ENCODE measurements at places on chromosomes 1 and 21.

- DNase-seq: no peak
Measured at GRCh38 chr1:240114222-240114621, 22.5 kb downstream of the FMN2 start.

GRCh38 chr1:91700771-91701471 lies 185.0 kb downstream of the TGFBR3 start:
- DNase-seq: no peak

GRCh38 chr1:180912801-180913565 lies at the start of gene KIAA1614:
Gene KIAA1614 (plus strand): TSS chr1:180912897. CDS start chr1:180913244, 347 bp downstream.
- no peak for DNase-seq

GRCh38 chr1:171141688-171142415 lies 43.2 kb upstream of the FMO2 start:
- no peak for DNase-seq

DNA sequence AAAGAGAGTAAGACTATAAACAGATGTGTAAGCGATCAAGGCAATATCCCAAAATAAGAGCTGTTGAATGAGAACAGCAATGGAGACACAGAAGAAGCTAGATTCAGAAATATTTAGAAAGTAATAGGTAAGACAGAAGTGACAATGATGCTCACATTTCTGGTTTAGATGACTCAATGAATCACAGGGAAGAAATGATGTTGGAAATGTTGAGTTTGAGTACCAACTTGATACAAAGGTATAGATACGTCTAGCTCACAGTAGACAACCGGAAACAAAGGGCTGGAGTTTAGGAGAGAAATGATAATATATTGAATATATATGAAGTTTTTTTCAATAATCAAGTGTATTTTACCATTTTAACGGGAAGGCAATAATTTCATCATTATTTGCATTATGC lies 6.5 kb downstream of the GATAD2B start:
- DNase-seq: no peak

- no peak for DNase-seq
Measured at GRCh38 chr1:245330951-245331350, 176.2 kb downstream of the KIF26B start.

DNA sequence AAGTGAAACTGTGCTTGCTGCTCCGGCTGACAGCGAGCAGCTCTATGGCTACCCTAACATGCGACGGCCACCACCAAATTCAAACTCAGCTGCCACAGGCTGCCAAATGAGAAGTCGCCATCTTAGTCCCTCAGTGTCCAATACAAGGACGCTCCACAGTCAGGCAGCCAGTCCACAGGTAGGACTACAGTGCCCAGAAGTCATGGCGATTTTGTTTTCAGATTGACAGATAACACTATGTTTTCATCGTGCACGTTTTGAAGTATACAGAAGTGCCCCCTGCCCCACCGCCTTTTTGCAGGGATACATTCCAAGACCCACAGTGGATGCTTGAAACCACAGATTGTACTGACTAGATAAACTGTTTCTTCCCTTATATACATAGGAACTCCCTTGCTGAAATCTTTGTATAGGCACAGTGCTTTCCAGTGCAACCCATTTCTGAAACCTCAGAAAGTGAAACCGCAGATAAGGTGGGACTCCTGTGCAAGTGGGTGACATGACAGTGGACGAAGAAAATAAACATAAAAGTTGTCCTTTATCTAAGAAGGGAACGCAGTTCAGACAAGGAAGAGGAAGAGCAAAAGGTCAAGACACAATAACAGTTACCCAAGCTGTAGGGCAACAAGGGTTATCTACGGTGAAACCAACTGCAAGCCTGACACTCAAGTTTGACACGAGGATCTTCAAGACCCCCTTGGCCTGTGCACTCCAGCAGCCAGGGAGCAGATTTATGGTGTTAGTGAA lies 52.2 kb downstream of the STX6 start:
- no peak for DNase-seq

GRCh38 chr1:182374101-182374834 lies 17.3 kb downstream of the GLUL start:
- DNase-seq: no peak

DNA sequence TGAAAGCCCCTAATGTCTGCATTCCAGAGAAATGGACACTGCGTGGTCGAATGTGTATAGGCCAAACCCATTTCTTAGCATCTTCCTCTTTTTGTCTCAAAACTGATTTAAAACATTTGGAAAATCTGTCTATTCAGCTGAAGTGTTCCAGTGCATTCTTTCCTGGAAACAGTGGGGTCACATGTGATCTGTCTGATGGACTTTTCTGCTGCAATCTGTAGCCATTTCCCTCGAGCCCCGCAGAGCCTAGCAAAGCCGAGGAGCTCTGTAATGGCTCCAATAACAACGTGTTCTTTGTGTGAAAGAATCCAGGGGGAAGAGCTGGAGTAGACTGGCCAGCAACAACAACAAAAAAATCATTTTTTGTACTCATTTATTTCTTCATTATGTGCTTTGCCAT lies 329.3 kb downstream of the BARHL2 start:
- no peak for DNase-seq

DNA sequence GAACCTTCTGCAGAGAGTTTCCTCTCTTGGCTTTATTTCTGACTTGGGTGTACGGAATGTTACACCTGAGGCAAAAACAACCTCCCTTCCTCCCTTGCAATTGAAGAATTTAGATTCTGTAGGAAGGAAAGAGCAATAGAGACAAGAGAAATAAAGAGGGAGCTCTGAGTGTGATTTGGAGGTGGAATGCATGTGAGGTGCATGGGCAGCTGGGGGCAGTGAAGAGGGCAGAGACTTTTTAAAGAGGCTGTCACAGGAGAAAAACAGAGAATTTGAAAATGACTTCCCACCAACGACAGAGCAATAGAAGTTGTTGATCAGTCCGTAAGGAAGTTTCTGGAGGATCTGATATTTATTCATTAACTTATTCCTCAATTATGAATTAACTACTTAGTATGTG lies 172.0 kb upstream of the B3GALT2 start:
- no peak for DNase-seq

- peak; percentile 45 for DNase-seq
Measured at GRCh38 chr1:7930645-7931445, 9.8 kb downstream of the TNFRSF9 start.

- peak; percentile 56 for DNase-seq
Measured at GRCh38 chr1:235423214-235423652, 56.0 kb downstream of the TBCE start.

- DNase-seq: no peak
Measured at GRCh38 chr1:160206421-160207117, 1.4 kb downstream of the PEA15 start.

- no peak for DNase-seq
Measured at GRCh38 chr1:30668024-30668423, 55.4 kb downstream of the MATN1 start.

- no peak for DNase-seq
Measured at GRCh38 chr1:172203135-172203823, 217.2 kb upstream of the C1orf105 start.

GRCh38 chr1:172154551-172154950 lies 265.9 kb upstream of the C1orf105 start:
- no peak for DNase-seq

- DNase-seq: peak; percentile 78
Measured at GRCh38 chr1:40948741-40949443, 30.6 kb upstream of the CTPS1 start.

GRCh38 chr1:112887599-112888283 lies 68.3 kb downstream of the SLC16A1 start:
- DNase-seq: no peak

DNA sequence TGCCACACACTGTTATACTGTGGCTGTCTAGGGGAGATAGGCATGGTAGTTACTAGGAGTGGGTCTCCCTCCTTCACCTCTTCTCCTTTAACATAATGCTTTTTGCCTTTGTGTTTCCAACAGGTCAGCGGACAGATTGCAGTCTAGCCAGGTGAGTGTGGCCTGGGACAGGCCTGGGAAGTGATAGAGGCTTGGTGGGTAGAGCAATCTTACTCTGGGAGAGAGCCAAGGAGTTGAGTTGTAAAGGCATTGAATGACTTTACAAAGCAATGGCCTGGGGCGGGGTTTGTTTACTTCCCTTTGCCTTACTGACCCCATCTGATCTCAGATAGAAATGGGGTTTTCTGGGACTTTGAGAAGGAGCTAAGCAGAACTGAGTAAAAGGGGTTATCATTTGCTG lies 51.0 kb upstream of the IKBKE start:
- DNase-seq: no peak
